Activated effector memory CD4-positive, alpha-beta T cell treated with anti-CD3 and anti-CD28 coated beads, Interleukin-2, amount 50 U/mL, for 16 hours (primary cell): ENCODE measurements at places on chromosomes 1 and 21.

DNA sequence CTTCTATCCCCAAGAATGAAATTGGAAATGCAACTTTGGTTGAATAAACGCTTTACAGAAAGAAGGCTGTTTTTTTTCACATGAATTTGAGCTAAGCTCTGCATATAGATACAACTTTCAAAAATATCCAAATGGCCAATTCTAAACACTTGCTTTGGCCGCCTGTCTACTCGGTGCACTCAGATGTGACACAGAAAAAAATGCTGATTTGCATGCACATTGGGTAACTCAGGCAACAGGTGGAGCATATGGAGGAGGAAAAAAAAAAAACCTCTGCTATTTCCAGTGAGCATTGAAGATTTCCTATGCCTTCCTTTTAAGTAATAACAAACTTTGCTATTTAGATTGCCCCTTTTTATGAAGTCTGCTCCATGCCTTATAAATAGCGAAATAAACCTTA, 262.5 kb downstream of the GRIK1 start:
- no peak for DNase-seq

GRCh38 chr1:158056498-158056897, 63.1 kb downstream of the KIRREL1 start:
- DNase-seq = no peak

GRCh38 chr1:168774241-168774640, 45.2 kb upstream of the DPT start:
- no peak for DNase-seq

- DNase-seq = no peak
These were observed 231.9 kb downstream of the TNR start for GRCh38 chr1:175511496-175511895.

DNA sequence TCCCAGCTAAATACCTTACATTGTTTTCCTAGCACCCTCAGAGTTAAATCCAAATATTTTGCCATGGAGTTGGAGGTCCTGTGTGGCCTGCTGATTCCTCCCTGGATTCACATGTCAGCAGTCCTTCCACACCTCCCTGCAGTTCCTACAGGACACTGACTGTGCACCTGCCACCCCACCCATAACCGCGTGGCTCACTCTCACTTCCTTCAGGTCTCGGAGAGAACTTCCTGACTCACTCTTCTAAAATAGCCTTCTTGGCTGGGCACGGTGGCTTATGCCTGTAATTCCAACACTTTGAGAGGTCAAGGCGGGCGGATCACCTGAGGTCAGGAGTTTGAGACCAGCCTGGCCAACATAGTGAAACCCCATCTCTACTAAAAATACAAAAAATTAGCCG, 8.4 kb upstream of the CAMTA1 start:
- DNase-seq = no peak

DNA sequence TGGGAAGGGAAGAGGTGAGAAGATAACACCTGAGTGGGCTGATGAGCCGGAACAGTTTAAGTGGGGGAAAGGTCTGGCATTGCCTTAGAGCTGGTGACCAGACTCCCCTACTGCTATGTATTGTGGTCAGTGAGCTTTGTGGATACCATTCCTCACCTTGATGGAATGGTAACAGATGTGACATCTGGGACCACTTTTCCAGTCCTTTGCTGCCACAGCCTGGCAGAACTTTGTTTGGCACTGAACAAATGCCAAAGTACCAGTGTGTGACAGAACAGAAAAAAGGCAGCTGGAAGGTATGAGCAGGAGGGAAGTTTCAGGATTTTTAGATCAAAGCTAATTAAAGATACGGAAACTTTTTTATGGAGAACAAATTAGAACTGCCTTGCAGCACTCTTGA, 6.2 kb downstream of the MED8 start:
- DNase-seq = no peak

GRCh38 chr1:32400876-32401631, 6.8 kb upstream of the BSDC1 start:
- peak; percentile 84 for DNase-seq

GRCh38 chr21:46011267-46011967, 29.8 kb downstream of the COL6A1 start:
- DNase-seq = no peak

DNA sequence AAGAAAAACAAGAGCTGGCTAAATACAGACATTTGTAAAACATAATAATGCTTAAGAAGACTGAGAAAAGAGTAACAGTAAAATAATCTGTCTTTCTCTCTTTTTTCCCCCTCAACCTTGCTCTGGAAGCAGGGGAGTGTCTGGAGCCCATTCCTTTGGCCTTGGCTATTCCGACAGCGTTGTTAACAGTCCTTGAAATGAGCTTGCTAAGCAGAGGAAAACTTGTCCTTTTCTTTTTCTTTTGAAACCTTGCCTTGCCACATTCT, 6.7 kb upstream of the CA6 start:
- DNase-seq = no peak

GRCh38 chr1:15128520-15129313, 24.8 kb upstream of the TMEM51 start:
- DNase-seq = peak; percentile 89

DNA sequence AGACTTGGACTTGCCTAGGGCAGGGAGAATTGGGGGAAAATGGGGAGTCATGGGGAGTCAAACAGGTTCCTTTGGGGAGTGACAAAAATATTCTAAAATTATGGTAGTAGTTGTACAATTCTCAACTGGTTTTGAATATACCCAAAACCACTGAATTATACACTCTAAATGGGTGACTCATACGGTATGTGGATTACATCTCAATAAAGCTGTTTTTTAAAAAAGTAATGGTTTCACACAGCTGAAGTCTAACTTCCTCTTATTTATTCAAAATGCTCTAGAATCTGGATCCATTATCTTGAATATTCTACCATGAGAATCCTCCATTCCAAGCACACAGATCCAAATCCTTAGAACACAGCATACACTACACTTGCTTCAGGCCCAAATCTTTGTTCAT, 11.1 kb downstream of the EIF4G3 start:
- DNase-seq = no peak

DNA sequence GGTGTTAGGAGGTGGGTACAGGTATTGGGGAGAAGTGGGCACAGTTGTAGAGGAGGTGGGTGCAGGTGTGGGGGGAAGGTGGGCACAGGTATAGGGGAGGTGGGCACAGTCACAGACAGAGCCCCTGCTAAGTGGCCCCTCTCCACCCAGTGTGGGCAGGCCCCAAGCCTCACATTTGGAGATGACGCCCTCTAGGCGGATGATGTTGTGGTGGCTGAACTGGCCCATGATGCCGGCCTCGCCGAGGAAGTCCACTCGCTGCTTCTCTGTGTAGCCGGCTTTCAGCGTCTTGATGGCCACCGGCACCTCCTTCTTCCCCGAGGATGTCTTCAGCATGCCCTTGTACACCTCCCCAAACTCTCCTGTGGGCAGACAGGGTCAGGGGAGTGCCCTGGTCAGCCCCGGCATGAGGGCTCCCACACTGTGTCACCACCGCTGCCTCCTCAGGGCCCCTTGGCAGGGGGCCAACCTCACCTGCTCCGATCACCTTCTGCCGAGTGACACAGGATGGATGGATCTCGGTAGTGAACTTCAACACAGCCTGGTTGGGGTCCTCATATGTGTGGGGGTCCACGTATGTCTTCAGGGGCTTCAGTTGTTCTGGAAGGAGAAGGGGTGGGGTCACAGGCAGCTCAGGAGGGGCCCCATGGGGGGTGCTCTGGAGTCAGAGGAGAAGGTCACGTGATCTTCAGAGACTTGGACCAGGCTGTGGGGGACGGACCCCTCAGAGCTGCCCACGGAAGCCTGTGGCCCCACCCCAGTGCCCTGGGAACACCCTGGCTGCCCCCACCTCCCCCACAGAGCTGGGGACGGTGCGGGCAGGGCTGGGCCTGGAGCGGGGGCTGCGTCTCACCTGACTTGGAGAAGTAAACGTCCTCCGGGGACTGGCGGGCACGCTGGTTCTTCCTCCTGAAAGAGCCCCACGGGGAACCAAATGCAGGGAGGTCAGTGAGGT, 22.6 kb downstream of the EPHA2 start:
- no peak for DNase-seq

DNA sequence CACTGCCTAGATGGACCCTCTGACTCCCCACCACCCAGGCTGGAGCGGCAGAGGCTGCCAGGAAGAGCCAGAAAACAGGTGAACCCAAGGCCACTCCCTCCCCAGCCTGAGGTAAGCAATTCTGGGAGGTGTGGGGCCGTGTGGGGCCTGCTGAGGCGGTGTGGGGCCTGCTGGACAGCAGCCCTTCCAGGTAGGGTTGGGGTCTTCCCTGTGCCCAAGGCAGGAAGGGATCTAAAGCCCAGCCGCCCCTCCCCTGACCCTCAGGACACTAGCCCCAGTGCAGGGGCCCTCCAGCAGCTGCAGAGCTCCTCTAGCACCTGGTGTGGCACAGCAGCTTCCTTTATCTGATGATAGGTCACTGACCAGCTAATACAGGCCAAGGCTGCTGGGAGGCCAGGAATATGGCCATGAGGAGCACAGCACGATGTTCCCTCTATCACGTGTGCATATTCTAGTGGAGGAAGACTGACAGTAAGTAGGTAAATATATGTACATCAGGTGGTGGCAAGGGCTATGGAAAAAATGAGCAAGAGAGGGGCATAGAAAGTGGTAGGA, 86.9 kb downstream of the IER5 start:
- DNase-seq = no peak

- no peak for DNase-seq
These were observed 1554.0 kb downstream of the KCNT2 start for GRCh38 chr1:195054217-195054687.

DNA sequence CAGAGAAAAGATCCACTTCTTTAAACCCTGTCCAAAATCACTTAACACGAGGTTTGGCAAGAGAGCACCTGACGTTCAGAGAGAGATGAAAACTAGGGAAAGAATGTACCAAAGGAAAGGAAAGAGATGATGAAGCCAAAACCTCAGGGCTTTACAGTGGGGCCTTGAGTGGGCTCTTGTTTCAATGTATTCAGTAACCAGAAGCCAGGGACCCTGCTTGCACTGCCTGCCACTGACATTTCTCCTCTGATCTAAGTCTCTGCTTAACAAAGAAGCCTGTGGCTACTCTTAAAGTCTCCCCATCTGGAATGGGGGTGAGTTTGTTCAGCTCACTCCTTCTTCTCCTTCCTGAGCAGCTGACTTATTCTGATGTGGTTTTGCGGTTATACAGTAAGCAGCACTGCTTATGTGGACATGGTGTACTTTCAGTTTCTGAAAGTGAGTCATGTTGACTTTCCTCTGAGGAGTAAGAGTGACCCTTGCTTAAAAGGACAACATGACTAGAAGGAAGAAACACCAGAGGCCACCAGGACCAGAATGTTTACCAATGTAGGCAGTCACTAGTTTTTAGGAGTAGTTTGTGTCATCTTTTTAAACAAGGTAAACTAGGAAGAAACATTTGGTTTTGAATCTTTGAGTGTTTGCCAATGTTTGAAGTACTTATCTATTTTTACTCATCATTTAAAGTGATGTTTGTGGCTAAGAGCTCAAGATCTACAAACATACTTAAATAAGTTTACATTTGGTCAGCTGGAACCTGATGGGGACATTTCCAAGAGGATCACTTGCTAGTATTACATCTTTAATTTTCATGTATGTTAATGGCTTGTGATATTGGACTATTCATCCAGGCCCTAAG, 87.4 kb downstream of the FASLG start:
- DNase-seq = no peak

DNA sequence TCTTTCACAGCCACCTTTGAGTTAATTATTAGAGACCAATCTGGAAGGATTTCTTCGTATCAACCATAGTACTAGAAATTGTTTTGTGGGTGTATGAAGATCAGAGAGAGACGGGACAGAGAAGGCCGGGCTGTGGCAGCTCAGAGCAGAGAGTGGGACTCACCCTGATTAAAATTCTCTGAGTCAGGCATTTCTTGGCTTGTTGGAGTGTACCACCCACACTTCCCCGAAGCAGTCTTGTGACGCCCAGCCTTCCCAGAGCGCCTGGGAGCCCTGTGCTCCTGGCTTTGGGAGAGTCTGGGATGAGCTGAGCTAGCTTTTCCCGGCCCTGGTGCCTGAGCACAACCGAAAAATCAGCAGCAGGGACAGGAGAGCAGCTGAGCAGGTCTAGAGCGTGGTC, 19.4 kb downstream of the PLEKHM2 start:
- no peak for DNase-seq

GRCh38 chr1:25922056-25922970, 16.1 kb upstream of the STMN1 start:
- DNase-seq = peak; percentile 79

GRCh38 chr1:77030401-77031105, 163.3 kb downstream of the ST6GALNAC5 start:
- no peak for DNase-seq

DNA sequence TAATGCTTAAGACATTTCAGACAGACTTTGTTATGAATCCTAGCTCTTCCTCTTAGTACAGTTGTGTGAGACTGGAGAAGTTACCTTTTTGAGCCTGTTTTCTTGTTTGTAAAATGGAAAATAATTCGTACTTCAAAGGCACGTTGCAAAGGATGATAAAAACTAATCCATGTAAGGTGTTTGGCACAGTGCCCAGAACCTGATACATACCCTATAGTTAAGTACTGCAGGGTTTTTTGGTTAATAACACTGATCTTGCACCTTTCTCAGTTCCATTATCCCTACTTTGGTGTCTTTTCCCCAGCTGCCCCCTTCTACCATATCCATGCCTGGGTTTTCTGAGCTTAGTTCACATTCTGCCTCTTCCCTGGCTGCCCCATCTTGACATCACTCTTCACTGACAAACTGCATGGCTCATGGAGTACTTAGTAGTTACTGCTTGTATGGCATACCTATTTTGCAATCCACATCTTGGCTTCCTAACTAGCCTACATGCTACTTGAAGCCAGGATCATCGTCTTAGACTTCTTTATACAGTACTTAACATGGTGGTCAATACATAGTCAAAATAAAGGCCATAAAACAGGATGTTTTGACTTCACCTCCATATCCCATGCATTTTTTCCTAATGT, 10.1 kb downstream of the CCDC185 start:
- no peak for DNase-seq

DNA sequence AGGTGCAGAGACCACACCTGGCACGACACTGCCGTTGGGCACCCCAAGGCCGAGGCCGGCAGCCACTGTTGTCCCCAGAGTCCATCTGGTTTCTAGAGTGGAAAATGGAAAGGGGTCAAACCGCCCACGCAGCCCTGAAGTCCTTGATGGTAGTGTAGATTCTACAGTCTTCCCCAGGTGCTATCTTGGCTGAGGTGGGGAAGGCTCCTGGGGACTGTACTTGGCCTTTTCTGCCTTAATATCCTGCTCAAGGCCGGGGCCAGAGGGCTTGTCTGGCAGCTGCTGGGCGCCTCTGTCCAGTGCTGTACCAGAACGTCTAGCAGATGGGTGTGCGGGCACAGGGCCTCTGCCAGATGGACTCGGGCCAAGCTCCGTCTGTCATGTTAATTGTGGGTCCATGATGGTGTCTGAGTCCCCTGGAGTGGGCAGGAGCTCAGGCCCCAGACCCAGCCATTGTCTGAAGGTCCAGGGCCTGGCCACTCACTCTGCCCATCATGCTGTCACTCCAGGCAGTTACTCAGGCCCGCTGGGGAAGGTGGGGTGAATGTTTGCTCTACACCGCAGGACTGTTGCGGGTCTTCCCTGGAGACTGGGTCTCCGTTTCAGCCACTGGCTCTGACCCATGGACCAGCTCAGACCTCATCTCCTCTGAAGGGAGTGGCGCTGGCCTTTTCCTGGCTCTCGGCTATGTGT, 161.9 kb upstream of the COL6A1 start:
- DNase-seq = peak; percentile 56
